Mesothelial cell of epicardium (in vitro differentiated cells): ENCODE measurements at places on chromosomes 4 and X. TPM values are rescaled to one million over a fixed set of nuclear protein-coding genes. Genes with fewer than 3 reads are reported as not detected.

GRCh38 chrX:129934952-129935351, 29.0 kb downstream of the UTP14A start:
- no peak for DNase-seq

- no peak for DNase-seq
Observed at GRCh38 chrX:136718091-136718490, 62.6 kb downstream of the ARHGEF6 start.

DNA sequence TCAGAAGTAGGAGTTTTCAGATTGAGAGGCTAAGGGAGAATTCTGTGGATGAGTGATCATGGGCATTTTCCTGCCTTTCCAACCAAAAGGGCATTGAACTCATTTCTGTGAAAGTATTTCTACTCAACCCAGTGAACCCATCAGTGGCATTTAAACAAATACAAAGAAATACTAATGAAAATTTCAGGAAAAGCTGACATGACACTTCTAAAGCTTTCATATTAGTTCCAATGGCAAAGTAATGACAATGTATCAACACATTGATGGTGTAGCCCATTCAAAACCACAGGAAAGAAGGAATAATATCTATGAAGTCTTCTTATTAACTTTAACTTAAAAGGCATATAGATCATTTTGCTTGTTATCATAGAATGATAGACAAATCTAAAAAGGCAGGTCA, 183.5 kb upstream of the ANXA10 start:
- no peak for DNase-seq

DNA sequence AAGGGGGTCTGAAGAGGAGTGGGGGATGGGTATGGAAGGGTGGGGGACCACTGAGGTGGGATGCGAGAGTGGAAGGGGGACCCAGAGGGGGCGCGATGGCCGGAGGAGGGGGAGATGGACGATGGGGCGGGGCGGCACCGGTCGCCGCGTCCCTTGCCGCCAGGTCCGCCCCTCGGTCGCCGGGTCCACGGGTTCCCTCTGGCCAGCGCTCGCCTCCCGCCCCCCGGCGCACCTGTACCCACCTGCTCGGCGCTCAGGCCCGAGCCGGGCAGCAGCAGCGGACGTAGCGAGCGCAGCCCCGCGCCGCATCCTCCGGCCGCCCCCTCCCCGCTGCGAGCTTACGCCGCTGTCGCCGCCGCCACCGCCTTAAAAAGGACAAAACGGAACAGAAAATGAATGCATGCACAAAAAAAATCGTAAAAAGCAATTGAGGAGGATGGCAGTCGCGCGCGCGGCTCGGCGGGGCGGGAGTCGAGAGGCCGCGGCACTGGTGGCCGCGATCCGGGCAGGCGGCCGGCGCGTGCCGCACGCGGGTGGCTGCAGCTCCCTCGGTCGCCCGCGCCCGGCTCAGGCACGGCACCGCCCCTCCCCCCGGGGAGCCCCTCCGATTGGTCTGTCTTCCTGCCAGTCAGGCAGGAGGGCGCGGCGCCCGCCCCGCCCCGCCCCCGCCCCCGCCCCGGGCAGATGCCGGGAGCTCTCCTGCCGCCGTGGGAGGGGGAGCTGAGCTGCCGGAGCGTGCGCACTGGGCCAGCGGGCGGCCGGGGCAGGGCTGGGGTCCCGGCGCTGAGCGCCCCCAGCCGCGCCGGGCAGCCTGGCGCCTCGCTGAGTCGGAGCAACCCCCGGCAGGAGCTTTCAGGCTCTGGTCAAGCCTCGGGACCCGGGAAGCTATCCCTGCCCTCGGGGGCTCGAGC, at the start of gene JAKMIP1:
Gene JAKMIP1 (minus strand): TSS at position 539 of the 911 bp plus-strand sequence. CDS start 87,699 bp downstream, outside the sequence.
- peak; percentile 94 for DNase-seq

DNA sequence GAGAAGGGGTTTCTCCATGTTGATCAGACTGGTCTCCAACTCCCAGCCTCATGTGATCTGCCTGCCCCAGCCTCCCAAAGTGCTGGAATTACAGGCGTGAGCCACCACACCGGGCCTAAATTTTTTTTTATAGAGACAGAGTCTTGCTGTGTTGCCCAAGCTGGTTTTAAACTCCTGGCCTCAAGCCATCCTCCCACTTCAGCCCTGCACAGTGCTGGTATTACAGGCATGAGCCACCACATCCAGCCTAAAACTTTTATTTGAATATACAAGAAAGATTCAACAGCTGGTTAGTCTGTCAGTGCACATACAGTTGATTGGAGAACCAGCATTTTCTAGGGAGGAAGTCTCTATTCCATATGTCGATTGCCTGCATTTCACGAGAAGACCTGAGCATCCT, 91.2 kb downstream of the LRP2BP start:
- DNase-seq = no peak

DNA sequence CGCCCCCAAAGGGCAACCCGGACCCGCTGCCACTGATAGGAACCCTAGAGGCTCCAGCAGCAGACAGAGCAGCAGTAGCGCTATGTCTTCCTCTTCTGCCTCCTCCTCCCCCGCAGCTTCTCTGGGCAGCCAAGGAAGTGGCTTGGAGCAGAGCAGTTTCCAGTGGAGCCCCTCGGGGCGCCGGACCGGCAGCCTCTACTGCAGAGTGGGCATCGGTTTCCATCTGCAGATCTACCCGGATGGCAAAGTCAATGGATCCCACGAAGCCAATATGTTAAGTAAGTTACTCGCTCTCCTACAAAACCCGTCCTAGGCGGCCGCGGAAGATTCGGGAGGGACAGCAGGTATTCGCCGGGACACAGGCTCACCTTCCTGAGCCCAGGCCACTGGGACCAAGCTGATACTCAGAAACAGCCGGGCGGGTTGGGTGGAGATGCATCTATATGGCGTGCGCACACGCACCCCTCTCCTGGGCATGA, 477 bp downstream of the FGF5 start:
- no peak for DNase-seq

DNA sequence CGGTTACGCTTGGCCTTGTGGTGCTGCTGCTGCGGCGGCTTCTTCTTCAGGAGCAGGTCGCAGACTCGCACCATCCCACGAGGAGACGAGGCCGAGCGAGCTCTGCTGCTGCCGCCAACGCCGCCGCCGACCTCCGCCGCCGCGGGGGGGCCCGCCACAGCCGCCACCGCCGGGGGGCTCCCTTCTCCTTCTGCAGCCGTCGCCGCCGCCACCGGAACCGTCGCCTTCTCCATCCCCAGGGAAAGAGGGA, 237 bp downstream of the ANKRD17 start:
- DNase-seq = no peak

- no peak for DNase-seq
Observed at GRCh38 chrX:39194673-39195072, 393.4 kb downstream of the MID1IP1 start.

The HTN3 gene
- not detected in 3 replicates for total RNA-seq

- no peak for DNase-seq
Observed at GRCh38 chr4:29311247-29311646, 1408.9 kb upstream of the PCDH7 start.

DNA sequence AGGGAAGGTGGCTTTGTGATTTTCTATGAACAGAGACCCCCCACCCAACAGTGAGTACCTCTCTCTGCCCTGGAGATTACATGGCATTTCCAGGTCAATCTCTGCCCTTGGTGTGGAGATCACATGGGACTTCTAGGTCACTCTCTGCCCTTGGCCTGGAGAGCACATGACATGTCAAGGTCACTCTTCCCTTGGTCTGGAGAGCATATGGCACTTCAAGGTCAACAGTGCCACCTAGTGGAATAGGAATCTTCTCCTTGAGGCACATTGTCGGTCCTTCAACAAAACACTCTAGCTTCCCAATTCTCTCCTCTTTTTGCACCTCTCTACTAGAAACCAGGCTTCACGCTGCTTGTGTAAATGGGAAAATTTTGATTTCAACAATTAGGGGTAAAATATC, 66.2 kb upstream of the TACR3 start:
- DNase-seq = no peak

DNA sequence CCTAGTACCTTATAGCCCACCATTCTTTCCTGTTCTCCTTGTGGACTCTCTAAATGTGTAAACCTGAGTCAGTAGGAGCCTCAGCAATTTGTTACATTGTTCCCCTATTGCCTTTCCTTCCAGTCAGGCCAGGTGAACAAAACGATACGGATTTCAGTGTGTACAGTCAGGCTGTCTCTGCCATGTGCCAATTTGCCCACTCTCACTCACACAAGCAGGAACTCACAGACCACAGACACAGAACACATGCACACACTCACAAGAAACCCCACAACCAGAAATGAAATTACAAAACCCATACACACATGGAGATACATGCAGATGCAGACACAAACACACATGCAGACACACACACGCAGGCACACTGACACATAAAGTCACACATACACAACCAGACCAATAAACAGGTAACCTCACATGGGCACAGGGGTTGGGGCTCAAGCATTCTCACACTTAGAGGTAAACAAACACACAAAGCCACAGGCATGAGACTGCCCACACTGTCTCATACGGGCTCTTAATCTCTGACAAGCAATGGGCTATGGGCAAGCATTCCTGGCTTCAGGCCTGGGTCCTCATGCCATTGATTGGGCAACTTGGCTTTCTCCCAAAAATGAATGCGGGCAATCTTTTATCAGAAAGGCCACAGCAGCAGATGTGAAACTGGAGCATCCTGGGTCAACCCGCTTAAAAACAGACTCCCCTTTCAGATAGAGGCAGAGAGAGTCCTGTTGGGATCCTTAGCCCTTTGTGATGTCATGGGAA, 68.7 kb downstream of the NBDY start:
- DNase-seq = no peak

GRCh38 chr4:82630079-82630478, 68.3 kb upstream of the TMEM150C start:
- no peak for DNase-seq

DNA sequence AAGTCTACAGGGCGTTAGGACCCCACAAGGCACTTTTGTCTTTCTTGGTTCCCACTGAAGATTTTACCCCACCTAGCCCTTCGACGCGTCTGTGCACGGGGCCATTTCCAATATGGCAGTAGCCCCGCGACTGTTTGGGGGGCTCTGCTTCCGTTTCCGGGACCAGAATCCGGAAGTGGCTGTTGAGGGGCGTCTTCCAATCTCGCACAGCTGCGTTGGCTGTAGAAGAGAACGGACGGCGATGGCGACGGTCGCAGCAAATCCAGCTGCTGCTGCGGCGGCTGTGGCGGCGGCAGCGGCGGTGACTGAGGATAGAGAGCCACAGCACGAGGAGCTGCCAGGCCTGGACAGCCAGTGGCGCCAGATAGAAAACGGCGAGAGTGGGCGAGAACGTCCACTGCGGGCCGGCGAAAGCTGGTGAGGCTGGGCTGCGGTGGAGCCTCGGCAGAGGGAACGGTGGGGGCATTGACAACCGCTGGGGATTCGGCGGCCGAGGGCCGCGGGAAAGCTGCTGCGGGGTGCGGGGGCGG, at the start of gene USP11:
Gene USP11 (plus strand): TSS at position 207 of the 530 bp plus-strand sequence. CDS start 35 bp downstream, at position 242.
- DNase-seq = no peak

The DMP1 gene
- not detected in 3 replicates for total RNA-seq

The CTBP1 gene
- 186 to 194 TPM (median 192 TPM) in 3 replicates for total RNA-seq

DNA sequence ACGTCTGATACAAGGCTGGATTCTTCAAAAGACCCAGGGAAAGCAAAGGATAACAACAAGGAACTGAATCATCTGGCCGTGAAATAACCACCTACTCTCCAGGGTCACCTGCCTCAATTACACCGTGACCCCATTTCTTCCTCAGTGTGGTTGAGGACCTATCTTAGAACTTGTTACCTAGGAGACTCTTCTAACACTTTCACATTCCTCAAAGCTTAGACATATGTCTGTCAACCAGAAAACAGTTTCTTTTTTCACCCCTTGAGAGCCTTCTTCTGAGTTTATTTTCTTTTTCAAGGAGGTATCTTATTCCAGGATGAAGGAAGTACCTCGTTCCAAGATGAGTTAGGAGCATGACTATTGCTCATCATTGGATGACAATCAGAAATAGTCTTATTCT, 337.8 kb downstream of the ARHGAP24 start:
- DNase-seq = no peak

DNA sequence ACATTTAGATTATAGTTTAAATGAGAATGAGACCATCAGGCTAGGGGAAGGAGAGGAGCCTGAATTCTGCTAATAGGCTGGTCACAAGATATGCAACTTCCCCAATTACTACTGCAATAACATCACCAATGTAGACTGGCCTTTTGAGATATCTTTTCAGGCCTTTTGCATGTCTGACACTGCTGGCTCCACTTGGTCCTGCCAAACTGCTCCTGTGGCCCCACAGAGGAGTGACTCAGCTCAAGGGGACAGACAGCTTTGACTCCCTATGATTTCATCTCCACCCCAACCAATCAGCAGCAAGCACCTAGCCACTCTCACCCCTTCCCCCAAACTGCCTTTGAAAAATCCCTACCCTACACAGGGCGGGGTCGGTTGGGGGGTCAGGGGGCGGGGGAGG, 22.8 kb downstream of the GPRIN3 start:
- no peak for DNase-seq

GRCh38 chr4:167114416-167114971, 119.8 kb downstream of the SPOCK3 start:
- DNase-seq = no peak

DNA sequence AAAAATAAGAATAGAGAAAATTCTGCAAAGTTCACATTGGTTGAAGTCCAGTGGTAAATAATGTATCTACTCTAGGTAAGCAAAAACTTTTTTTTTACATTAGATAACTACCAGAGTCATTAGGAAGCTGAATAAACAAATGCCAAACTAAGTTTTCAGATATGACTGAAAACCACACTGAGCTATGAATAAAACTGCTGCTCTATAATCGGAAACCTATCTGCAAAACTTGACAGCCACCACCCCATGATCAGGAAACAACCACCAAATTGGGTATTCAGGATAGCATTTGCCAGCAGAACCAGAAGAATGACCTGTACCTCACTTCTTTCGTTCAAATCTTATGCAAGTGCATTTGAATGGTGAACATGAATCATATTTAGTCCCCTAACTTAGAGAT, 173.0 kb upstream of the TET2 start:
- DNase-seq = no peak

GRCh38 chrX:40671126-40671525, 23.8 kb upstream of the CXorf38 start:
- DNase-seq = no peak

- no peak for DNase-seq
Observed at GRCh38 chrX:42988700-42989099, 210.7 kb upstream of the PPP1R2C start.

The HOPX gene
- 2.7 to 3.3 TPM (median 3.1 TPM) in 3 replicates for total RNA-seq

GRCh38 chr4:76607266-76607799, 172.3 kb downstream of the SHROOM3 start:
- no peak for DNase-seq

- no peak for DNase-seq
Observed at GRCh38 chr4:56317749-56318148, 69.5 kb downstream of the AASDH start.

- DNase-seq = no peak
Observed at GRCh38 chr4:113809311-113809710, 47.8 kb upstream of the CAMK2D start.

- peak; percentile 69 for DNase-seq
Observed at GRCh38 chr4:3291969-3292570, 751 bp upstream of the RGS12 start.

GRCh38 chr4:141350122-141350905, 129.6 kb downstream of the ZNF330 start:
- no peak for DNase-seq
